IPS DF 6.9 (cell line): ENCODE measurements at places on chromosomes 6 and 20.

DNA sequence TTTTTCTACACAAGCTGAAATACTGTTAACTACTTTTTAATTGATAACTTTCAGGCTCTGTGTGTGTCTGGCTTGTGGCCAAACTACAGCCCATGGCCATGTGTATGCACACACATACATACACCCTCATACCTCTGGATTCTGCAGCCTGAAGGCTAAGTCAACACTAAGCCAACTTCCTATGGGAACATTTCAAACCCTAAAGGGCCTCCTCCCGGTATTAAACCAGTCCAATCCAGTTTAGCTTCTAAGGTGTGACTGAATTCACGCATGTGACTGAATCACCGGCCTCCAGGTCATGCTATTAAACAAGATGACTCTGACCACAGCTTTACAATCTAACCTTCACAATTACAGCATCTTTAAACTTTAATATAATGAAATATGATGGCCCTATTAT, 20.7 kb upstream of the DST start:
- no peak for DNase-seq

DNA sequence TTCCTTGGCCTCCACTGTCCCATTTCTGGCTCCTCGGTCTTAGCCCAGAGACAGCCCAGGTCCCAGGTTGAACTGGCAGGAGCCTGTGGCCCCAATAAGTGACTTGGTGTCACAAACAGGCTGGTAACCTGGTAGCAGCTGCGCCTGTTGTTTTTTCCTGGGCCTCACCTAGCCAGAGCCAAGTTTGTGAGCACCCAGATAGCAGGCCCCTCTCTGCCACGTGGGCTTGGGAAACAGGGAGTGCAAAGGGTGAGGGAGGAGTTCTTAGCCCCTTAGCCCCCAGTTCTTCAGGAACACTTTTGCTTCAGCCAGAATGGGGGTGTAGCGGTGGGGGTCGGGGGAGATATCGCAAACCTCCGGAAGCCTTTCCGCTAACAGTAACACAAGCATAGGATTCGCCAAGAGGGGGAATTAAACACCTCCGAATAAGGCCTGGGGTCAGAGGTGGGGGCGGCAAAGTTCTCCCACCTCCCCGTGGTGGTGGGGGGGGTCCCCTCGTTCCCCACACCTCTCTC, 760 bp downstream of the C6orf132 start:
- DNase-seq: no peak

- DNase-seq: no peak
Measured at GRCh38 chr20:21090721-21091120, 15.4 kb downstream of the LINC00237 start.

- DNase-seq: no peak
Measured at GRCh38 chr6:162683135-162683534, 44.4 kb downstream of the PRKN start.

- DNase-seq: no peak
Measured at GRCh38 chr6:72631480-72631879, 9.6 kb downstream of the KCNQ5 start.

DNA sequence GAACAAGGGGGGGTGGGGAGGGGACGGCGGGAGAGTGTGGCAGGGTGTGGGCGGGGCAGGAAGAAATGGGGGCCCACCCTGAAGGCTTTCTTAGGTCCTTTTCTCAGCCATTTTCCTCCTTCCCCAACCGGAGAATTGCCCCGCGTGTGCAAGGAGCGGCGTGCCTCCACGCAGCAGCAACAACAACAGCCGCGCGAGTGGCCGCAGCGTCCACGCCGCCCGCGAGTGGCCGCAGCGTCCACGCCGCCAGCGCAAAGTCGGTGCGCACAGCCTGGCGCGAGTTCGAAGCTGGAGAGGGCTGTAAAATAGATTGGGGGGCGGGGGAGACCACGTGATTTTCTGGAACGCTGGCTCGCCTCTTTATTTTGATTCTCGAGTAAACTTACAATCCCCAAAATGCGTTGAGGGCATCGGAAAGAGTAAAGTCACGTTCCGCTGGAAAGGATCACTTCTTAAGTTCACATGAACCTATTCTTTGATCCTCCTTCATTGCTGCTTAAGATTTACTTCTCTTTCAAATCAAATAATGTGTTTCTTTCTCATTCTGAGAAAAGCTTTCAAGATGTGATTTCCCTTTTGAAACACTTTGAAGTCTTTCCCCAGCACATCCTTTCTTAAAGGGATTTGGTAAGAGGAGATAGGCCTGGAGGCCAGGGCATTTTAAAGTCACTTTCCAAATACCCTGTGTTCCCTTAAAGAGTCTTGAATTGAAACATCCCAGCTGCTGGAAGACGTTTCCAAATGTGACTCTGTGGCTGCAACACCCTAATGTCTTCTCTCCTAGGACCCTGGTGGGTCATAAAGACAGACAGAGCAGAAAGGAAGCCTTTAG, 66.7 kb upstream of the ZNF217 start:
- no peak for DNase-seq

DNA sequence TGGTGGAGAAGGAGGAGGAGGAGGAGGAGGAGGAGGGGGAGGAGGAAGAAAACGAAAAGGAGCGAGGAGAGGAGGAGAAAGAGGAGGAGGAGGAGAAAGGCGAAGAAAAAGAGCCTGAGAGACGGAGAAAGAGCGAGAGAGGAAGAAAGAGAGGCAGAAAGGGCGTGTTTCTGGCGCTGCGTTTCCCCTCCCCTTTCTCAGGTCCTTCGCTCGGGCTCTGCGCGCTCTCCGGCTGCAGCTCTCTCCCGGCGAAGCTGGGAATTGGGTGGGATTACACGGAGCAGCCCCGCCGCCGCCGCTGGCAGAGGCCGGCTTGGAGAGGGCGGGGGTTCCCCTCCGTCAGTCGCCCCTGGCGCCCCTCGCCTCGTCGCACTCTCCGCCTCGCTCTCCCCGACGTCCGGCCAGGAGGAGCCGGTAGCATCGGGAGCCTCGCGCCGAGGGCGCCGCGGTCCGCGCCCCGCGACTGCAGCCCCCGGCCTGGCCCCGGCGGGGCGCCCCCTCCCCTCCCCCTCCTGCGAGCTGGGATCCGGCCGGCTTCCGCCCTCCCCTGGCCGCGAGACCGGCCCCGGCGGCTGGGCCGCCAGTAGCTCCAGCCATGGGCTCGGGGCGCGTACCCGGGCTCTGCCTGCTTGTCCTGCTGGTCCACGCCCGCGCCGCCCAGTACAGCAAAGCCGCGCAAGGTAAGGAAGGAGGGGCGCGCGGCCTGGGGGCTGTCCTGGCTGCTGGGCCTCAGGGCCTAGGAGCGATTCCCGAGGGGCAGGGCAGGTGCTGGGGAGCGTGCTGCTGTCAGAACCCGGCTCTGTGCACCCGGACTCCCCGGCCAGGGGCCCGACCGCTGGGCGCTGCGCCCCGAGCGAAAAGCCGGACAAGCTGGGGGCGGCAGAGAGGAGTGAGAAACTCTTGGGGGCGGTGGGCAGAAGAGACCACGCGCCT, at the start of gene SCUBE3:
Gene SCUBE3, plus strand, starts transcription at position 133 of the 933 bp plus-strand sequence. Its CDS starts 463 bp downstream, at position 596.
- peak; percentile 35 for DNase-seq

DNA sequence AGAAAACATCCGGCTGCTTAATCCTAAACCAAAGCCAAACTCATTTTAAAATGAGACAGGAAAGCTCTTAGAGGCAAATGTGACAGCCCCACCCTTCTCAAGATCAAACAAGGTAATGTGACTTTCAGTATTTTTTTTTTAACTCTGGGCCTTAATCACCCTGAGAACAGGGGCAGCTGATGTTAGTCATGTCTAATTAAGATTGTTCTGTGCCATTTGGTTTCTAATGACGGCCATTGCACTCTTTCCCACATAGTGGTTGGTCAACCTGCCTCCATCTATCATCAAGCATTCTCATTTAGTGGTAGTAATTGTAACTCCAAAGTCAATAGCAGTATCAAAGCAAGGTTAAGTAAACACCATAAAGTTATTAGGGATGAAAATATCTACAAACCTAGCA, 191.6 kb upstream of the EXOC2 start:
- DNase-seq: no peak

- no peak for DNase-seq
Measured at GRCh38 chr6:145071836-145072235, 663.5 kb downstream of the EPM2A start.

GRCh38 chr20:51020657-51021056, 2.2 kb downstream of the KCNG1 start:
- no peak for DNase-seq

- no peak for DNase-seq
Measured at GRCh38 chr6:288866-289265, 3.4 kb upstream of the DUSP22 start.

GRCh38 chr6:154473324-154473723, 37.2 kb downstream of the CNKSR3 start:
- no peak for DNase-seq

- no peak for DNase-seq
Measured at GRCh38 chr6:10223841-10224240, 191.0 kb downstream of the TFAP2A start.

GRCh38 chr6:116531675-116532570, 13.6 kb downstream of the TRAPPC3L start:
- peak; percentile 61 for DNase-seq

GRCh38 chr6:110532431-110532830, 56.0 kb upstream of the SLC22A16 start:
- DNase-seq: no peak

DNA sequence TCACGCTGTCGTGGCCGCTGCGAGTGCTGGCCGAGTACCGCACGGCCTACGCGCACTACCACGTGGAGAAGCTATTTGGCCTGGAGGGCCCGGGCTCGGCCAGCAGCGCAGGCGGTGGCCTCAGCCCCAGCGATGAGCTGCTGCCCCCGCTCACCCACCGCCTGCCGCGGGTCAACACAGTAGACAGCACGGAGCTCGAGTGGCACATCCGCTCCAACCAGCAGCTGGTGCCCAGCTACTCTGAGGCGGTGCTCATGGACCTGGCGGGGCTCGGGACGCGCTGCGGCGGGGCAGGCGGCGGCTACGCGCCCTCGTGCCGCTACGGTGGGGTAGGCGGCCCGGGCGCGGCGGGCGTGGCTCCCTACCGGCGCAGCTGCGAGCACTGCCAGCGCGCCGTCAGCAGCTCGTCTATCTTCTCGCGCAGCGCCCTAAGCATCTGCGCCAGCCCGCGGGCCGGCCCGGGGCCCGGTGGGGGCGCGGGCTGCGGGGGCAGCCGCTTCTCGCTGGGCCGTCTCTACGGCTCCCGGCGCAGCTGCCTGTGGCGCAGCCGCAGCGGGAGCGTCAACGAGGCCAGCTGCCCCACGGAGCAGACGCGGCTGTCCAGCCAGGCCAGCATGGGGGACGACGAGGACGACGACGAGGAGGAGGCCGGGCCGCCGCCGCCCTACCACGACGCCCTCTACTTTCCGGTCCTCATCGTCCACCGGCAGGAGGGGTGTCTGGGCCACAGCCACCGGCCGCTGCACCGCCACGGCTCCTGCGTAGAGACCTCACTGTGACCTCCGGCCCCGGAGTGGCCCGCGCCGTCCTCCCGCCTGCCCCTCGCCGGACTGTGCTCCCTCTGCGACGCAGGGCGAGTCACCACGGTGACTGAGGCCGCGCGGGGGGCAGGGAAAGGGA, 5.7 kb downstream of the TMEM151B start:
- DNase-seq: no peak

- no peak for DNase-seq
Measured at GRCh38 chr6:40948570-40948969, 90.5 kb downstream of the UNC5CL start.

GRCh38 chr6:149329529-149329928, 12.0 kb downstream of the TAB2 start:
- no peak for DNase-seq

DNA sequence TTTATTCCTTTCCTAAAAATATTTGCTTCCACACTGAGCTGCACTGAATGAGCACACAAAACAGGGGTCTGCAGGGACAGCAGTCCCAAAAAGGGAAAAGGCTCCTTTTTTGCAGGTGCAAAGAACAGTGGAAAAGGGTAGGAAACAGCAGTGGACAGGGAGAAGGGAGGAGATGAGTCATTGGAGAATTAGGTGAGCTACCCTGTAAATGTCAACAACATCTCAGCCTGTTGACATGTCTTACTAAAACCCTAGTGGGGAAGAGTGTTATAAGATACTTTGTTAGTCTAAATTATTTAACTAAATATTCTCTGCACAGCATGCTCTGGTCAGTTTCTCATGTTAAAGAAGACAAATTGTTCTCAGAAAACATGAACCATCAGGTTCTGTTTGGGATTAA, 151.5 kb upstream of the FBXL4 start:
- no peak for DNase-seq

DNA sequence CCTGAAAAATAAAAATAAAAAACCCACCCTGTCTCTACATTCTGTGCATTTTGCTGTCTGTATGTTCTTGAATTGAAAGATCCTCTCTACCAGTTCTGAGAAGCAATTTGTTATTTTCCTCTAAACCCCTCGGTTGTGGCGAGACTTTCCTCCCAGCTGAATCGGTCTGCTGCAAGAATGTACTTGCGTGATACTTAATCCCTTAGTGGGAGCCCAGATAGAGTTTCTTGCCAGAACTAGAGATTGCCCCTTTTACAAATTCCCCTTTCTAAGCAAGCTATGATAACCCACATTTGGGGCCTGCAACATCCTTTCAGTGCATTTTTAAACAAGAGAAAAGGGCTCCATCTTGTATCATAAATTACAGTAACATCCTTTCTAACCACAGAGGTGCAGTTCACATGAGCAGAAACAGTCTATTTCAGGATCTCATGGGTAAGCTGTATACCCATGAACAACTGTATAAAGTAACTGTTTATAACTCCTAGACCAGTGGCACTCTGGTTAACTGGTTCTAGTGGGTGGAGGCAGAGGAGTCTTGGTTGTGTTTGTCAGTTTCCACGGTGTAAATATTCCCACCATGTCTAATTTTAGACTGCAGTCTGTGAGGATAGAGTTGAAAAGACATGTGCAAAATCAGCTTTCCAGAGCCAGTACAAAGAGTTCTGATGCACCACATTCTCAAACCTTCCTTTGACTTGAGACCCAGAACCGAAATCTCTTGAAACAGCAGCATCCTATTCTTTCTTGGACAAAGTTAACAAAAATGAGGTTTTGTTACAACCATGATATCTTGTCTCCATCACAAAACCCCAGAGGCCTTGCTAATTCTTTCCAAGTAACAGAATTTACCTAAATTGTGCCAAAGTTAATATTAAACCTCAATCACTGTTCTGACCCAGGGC, 113.1 kb upstream of the ZNF217 start:
- DNase-seq: no peak

GRCh38 chr6:34990971-34991560, 102.0 kb downstream of the ANKS1A start:
- DNase-seq: no peak

- peak; percentile 22 for DNase-seq
Measured at GRCh38 chr6:161922631-161923119, 648.8 kb upstream of the AGPAT4 start.

- no peak for DNase-seq
Measured at GRCh38 chr6:112002307-112002706, 51.6 kb upstream of the CCN6 start.

DNA sequence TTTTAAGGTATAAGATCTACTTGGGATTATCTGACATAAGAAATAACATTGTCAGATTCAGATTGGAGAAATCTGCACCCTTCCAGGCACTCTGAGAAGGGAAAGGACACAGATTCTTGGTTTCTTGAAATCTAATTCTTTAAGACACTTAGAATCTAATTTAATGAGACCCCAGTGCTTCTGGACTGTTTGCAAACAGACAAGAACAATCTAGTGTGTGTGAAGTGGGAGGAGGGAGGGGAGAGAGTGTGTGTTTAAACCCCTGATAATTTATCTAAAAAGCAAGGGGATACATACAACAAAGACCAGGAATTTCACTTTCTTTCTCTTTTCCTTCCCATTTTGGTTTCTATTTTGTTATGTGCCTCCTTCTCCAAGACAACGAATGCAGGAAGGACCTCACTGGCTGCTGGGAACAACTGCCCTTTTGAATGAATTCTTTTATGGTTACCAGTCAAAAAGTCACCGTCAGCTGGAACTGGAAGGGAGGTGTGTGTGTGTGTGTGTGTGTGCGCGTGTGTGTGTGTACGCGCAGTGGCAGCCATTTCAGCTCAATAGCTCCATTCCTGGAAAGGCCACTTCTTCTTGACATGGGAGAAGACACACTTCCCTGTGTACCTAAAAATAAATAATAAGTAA, 129.4 kb downstream of the BCAS1 start:
- DNase-seq: no peak
